ENCODE measurements at places on chromosomes 12 and 14. TPM values are rescaled to one million over a fixed set of nuclear protein-coding genes. Genes with fewer than 3 reads are reported as not detected.

DNA sequence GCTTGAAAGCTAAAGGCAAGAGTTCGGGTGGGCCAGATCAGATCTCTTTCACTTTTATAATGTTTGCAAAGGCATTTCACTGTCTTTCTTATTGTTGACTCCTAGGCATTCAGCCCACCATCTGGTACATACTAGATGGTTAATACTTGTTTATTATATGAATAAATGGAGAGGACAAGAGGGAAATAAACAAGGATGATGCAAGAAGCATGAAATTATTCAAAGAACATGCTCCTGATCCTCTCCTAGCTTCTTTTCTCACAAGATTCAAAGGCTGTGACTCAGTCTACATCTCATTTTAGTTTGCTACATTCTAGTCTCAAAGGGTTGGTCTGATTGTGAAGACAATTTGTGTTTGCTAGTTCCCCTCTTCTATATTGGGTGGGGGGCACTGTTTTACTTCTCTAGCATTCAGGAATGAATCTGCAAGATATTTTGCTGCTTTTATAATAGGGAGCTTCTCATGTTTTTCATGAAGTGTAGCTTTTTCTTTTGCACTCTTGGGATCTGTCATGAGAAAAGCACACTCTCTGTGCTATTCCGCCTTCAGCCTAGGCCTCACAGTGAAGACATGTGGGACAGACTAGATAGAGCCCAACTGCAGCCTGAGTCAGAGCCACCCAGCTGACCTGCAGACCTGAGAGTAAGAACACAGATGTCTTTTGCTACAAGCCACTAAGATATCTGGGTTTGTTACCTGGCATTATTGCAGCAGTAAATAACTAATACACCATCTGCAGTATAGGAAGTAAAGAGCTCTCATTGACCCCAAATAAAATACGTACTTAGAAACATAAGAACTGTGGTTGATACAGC, 65.7 kb downstream of the PTHLH start:
- no peak overlapping the region for H3K4me3 ChIP-seq
- no peaks in the 10 kb centered on the region for H3K27me3 ChIP-seq
- H3K27ac ChIP-seq = no peak overlapping the region
- DNase-seq = no peak
- H3K36me3 ChIP-seq = no peaks in the 10 kb centered on the region

GRCh38 chr14:69012256-69012953, 33.3 kb upstream of the ACTN1 start:
- H3K36me3 ChIP-seq = no peaks in the 10 kb centered on the region
- DNase-seq = peak; percentile 4
- H3K4me1 ChIP-seq = peaks cover 6% of the 10 kb centered on the region
- H3K27ac ChIP-seq = no peak overlapping the region
- no peaks in the 10 kb centered on the region for H3K27me3 ChIP-seq

The CCDC38 gene
- not detected for total RNA-seq

The MUCL1 gene
- total RNA-seq = not detected
